ENCODE measurements at places on chromosomes 7 and 10.

GRCh38 chr7:150955519-150956394, 22.4 kb downstream of the KCNH2 start:
- no peak for DNase-seq

DNA sequence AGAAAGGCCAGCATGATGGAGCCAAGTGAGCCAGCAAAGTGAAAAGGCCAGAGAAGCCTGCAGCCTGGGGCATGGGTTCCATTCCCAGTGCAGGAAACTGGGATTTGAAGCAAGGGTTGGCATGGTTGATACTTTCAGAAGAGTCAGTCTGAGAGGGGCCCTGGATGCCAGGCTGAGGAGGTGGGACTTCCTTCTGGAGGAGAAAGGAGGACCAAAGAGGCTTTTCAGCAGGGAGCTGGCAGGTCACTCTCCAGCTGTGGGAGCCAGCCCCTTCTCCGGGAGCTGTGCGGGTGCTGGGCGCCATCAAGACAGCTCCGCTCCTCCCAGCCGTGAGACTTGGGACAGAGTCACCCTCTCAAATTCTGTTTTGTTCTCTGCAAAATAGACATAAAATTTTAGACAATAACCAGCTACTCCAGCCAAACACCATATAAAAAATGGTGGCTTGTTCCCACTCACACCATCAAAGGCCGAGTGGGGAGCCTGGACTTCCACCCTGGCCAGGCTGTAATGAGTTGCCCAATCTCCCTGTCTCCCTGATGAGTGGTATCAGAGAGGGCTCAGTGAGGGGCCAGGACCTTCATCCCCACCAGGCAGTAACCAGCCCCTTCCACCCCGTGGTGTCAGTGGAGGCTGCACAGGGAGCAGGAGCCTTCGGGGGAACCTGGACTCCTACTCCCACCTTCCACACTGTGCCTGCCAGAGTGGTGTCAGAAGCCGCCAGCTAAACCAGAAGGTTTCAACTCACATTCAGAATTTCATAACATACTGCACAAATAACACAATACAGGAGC, 133.6 kb upstream of the RET start:
- no peak for DNase-seq

- DNase-seq = no peak
These were observed 724.7 kb upstream of the AUTS2 start for GRCh38 chr7:68873616-68874015.

DNA sequence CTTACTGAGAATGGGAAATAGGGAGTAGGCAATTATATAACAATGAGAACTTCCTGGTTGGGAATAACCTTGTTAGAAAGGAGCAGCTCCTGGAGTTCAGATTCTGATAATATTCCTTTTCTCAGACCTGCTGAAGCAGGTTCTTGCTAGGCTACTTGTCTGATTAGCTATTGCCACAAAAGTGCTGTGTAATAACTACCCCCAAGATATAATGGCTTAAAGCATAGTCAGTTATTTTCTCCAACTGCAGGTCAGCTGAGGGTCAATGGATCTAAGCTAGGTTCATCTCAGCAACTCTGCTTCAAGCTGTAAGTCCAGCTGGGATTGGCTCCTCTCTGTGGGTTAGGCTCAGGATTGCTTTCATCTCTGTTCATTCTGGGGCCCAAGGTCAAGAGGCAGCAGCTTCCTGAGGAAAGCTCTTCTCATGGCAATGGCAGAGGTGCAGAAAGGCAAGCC, 9.4 kb upstream of the CNOT4 start:
- no peak for DNase-seq

- DNase-seq = no peak
These were observed 80.6 kb upstream of the C1QL3 start for GRCh38 chr10:16602104-16602775.

GRCh38 chr7:122970740-122971725, 24.5 kb downstream of the TAS2R16 start:
- DNase-seq = no peak

- no peak for DNase-seq
These were observed 3.9 kb downstream of the C10orf62 start for GRCh38 chr10:97593421-97593820.

DNA sequence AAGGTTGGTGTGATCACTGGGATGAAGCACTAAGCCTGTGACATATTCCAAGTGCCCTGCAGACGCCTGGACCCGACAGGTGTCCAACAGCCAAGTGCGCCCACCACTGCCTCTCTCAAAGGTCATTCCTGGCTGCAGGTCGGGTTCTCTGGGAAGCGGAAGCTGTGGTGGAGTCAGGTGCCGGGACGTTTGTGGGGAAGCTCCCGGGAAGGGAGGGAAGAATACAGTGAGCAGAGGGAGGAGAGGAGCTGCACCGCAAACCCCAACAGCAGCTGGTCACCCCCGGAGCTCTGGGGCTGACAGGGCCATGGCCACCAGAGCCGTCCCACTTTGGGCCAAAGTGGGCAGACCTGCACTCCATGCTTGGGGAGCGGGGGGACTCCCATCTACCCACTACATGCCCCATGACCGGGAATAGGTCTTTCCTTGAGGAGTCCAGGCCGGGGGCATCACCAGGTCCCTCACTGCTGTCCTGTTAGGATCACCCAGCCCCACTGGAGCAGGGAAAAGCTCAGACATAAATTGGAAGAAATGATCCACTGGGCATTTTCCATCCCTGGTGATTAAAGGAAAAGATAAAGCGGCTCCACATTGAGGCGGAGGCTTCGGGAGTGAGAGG, 84.5 kb upstream of the PPP2R2D start:
- DNase-seq = no peak

DNA sequence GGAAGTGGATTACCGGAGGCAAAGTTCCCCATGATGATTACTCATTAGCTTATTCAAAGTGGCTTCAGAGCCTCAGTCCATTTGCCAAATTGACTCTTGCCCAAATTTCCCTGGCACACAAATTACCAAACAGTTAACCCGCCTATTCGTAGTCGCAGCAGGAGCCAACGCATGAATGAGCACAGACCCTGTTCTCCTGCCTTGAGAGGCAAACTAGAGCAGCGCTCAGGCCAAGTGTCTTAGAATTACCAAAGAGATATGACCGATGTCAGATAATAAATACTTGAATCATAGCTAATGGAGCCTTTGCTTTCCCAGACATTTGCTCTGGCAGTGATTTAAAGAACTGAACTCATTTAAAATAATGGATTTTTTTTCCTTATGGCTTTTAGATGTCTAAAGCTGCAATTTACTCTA, 64.9 kb downstream of the CTTNBP2 start:
- DNase-seq = no peak

GRCh38 chr7:99762680-99763327, 21.2 kb downstream of the CYP3A4 start:
- no peak for DNase-seq

GRCh38 chr10:103759100-103759781, 96.1 kb downstream of the SH3PXD2A start:
- peak; percentile 45 for DNase-seq

DNA sequence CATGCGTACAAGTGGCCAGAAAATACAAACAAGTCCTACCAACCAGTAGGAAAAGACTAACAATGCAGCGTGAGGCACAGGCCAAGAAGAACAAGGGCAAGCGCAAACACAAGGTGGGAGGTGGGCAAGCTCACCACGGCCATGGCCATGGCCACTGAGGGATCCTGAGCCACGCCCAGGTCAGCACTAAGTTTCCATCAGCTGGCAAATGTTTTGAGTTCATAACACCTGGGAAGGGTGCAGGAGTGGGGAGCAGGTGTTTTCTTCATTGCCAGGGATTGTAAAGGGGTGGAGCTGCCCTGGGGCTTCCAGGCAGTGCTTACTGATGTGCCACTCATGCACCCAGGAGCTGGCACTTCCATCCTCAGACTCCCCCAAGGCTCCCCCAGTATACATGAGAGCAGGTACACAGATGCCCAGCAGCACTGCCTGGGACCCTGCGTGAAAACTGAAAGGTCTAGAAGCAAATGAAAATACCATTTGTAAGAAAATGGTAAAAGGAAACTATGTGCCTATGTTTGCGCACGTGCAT, 139.2 kb upstream of the RET start:
- DNase-seq = no peak

DNA sequence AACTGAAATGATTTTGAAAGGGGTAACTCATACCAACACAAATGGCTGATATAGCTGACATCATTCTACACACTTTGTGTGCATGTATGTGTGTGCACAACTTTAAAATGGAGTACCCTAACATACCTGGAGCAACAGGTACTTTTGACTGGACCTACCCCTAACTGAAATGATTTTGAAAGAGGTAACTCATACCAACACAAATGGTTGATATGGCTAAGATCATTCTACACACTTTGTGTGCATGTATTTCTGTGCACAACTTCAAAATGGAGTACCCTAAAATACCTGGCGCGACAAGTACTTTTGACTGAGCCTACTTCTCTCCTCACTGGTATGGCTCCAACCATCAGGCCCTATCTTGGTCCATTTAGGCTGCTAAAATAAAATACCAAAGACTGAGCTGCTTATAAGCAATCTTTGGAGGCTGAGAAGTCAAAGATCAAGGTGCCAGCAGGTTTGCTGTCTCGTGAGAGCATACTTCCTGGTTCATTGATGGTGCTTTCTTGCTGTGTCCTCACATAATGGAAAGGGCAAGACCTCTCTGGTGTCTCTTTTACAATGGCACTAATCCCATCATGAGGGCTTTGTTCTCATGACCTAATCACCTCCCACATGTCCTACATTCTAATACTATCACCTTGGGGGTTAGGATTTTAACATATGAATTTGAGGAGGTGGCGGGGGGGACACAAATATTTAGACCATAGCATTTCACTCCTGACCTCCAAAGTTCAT, 173.3 kb downstream of the CFTR start:
- no peak for DNase-seq

DNA sequence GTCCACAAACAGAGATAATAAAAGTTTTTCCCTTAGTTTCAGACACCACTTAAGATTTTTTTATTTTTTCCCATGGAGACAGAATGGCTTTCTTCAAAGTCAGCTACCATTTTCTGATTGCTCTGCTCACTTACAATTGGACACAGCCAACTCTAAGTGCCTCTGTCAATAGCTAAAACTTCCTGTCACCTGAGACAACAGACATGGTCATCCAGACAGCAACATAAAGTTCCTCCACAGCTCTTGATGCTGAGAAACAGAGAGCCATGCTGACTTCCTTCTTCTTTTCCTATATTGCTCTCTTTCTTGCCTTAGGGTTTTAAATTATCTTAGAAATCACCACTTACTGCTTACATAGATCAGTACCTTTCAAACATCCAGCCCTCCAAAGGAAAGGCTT, 12.0 kb downstream of the ZNF800 start:
- DNase-seq = no peak

- DNase-seq = no peak
These were observed 234.4 kb downstream of the TEX36 start for GRCh38 chr10:125448596-125448995.

GRCh38 chr7:1275451-1276381, 43.0 kb downstream of the UNCX start:
- no peak for DNase-seq

DNA sequence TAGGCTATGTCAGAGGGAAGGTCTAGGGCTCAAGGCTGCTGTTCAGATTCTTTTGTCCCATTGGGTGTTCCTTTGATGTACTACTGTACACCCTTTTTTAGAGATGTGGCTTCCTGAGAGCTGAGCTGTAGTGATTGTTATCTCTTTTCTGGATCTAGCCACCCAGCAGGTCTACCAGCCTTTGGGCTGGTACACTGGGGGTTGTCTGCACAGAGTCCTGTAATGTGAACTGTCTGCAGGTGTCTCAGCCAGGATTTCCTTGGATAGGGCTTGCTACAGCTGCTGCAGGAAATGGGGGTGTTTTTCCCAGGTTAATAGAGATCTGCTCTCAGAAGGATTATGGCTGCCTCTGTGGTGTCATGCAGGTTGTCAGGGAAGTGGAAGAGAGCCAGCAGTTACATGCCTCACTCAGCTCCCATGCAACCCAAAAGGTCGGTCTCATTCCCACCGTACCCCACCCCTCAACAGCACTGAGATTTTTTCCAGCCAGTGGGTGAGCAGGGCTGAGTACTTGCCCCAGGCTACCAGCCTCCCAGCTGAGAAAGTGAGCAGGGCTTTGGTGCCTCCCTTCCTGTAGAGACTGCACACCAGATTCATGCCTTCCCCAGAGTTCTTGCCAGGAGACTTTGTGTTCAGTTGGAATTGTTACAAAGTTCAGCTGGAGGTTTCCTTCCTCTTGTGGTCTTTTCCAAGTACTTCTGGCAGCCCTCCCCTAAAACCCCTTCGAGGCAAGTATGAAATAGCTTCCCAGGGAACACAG, 63.3 kb downstream of the ZNF107 start:
- DNase-seq = no peak

DNA sequence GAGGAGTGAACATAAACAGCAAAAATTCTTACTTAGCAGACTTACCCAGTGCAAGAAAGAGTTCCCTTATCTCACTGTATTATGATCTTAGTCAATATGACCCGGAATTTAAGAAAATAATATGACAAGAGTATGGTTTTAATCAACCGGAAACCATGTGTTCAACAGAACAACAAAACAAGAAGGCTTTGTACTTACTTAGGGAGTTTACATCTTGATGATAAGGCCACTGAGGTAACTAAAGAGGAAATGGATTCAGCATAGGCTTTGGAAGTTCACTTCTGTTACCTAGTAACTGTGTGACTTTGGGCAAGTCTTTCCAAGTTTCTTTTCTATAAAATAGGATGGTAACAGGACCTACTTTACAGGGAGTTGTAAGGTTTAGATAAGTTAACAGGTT, 7.4 kb upstream of the FAS start:
- no peak for DNase-seq

- no peak for DNase-seq
These were observed 308.4 kb downstream of the RPS24 start for GRCh38 chr10:78341953-78342614.

- no peak for DNase-seq
These were observed 57.4 kb upstream of the EBF3 start for GRCh38 chr10:130021383-130021950.

DNA sequence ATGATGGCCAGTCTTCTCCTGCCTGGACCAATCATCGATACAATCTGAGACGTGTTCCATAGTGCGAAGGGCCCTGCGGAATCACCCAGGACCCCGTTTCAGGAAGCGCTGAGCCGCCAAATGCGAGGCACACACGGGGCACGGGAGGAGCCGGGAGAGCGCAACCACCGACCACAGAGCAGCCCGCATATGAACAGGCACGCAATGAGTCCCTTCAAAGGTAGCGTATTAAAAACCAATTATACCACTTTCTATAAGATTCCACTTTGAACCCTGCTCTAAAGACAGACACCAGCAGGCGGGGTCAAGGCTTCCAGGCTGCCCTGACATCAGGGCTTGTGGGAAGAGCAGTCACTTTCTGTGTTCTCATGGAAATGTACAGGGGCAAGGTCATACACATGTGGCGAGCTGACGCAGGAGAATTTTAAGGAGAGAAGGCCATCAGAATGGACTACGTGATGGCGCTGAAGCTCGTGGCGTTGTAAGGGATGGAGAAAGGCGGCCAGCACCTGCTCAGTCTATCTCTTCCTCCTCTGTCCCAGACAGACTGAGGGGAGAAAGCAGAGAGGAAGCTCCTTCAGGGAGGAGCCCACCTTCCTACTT, 46.2 kb downstream of the AMZ1 start:
- no peak for DNase-seq

- no peak for DNase-seq
These were observed 68.0 kb downstream of the SEPTIN14 start for GRCh38 chr7:55794527-55794926.

All from activated naive CD4-positive, alpha-beta T cell treated with Interleukin-2 at 50 U/mL for 16 hours (primary cell).